Omental fat pad (tissue), 4 donors: ENCODE measurements at places on chromosomes 11 and 22.
A peak's percentile ranks its signal among the peaks of the same experiment; 100 is the strongest.

DNA sequence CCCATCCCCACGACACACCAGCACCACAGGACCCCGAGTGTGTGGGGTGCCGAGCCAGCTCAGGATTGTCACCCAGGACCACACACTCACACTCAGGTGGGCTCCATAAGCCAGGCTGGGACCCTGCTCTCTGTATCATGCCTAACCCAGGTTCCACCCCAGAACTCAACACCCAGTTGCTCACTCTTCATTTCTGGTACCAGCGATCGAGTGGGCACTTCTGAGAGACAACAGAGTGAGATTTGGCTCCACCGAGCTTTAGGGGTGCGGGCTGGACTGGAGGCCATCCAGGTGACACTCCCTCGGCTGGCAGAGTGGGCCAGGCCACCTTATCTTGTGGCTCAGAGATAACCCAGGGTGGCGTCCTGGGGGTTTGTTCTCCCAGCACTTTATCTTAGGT lies 1323.8 kb downstream of the BRD1 start:
- DNase-seq = no peak

GRCh38 chr11:85725510-85726258 lies 39.7 kb upstream of the CCDC89 start:
- DNase-seq = no peak

GRCh38 chr22:41524251-41524661 lies 20.0 kb downstream of the POLR3H start:
- peak; percentile 31 for DNase-seq

- DNase-seq = no peak
These were observed 44.9 kb downstream of the WNT11 start for GRCh38 chr11:76161261-76161961.

GRCh38 chr11:45523760-45524159 lies 141.7 kb downstream of the CHST1 start:
- no peak for DNase-seq

GRCh38 chr11:9144828-9145227 lies 53.4 kb upstream of the SCUBE2 start:
- DNase-seq = no peak

GRCh38 chr11:109849051-109849450 lies 244.1 kb upstream of the ZC3H12C start:
- no peak for DNase-seq

GRCh38 chr11:95412074-95412473 lies 181.1 kb upstream of the SESN3 start:
- DNase-seq = no peak

- no peak for DNase-seq
These were observed 355.7 kb downstream of the MN1 start for GRCh38 chr22:27445881-27446280.

- DNase-seq = no peak
These were observed 11.1 kb upstream of the NOX4 start for GRCh38 chr11:89502301-89502700.

GRCh38 chr22:49865156-49865555 lies 11.5 kb downstream of the ZBED4 start:
- no peak for DNase-seq

DNA sequence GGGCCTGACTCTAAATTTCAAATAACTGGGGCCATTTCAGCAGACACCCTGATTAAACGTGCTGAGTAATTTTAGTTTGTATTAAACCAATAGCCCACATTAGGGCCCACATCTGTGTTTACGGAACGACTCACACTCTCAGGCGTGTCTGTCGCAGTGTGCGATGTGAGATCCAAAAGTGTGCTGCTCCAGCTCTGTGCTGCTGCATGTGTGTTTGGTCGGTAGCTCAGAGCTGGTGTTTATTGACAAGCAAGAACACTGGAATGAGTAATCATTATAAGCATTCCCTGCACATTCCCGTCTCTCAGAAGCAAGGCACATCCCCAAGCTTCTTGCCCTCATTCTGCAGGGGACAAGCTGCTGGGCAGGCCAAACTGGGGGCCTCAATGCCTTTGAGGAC lies 7.8 kb downstream of the OPCML start:
- no peak for DNase-seq

DNA sequence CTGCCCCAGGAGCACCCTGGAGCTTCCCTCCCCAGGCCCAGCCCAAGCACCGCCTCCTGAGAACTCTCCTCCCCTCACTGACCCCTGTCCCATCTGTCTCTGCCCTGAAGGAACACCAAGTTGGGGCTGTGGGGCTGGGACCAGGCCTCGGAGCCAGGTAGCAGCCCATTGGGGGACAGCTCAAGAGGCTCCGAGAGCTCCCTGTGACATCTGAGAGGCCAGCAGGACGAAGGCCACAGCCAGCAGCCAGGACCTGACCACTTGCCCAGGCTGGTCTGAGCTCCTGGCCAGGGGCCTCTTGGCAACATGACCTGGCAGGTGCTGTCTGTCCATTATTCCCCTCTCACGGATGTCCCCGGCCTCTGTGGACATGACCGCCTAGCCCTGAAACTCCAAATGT lies 33.7 kb downstream of the IGF2 start:
- no peak for DNase-seq

DNA sequence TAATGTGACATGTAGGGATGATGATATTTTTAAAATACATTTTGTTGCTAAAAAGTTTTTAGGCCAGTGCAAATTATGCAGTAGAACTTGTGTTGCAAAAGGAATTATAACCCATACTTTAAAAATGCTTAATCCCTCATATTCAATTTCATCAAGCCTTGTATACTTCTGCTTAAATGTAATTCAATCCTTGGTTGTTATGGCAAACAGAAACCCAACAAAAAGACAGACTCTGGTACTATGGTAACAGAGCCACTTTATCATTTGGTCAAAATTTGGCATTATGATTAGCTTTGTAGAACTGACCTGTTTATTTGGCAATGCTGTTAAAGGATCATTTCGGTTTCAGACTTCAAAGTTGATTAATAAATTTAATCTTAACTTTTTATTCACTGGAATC lies 284.8 kb downstream of the TMEM135 start:
- DNase-seq = no peak

GRCh38 chr11:46527591-46528130 lies 66.2 kb downstream of the AMBRA1 start:
- DNase-seq = no peak

- DNase-seq = no peak
These were observed 11.9 kb upstream of the TESMIN start for GRCh38 chr11:68763181-68763721.

- DNase-seq = no peak
These were observed 203.4 kb downstream of the CADM1 start for GRCh38 chr11:115300660-115301428.

GRCh38 chr22:21713428-21714058 lies 22.1 kb downstream of the YPEL1 start:
- DNase-seq = no peak

DNA sequence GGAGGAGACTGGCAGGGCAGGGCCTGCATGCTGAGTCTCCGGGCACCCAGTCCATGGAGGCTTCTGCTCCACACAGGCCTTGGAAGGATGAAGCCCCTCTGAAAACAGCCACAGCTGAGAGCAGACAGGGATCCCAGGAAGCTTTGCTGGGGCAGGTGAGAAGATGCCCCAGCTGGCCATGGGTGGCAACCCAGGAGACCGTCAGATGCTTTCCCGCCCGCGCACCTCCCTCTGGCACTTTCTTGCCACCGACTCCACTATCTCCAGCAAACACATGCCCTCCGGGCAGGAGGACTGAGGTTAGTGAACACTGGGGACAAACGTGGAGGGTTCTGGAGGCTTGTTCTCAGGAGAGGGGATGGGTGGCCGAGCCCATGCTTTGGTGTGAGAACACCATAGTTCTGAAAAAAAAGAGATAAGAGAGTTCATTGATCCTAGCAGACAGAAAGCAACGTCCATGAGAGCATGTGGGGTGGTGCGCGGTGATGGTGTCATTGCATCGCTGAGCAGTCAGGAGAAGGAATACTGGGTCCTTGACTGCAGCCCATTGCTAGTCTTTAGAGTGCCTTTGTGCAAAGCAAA lies 2.3 kb downstream of the C1QTNF6 start:
- no peak for DNase-seq

GRCh38 chr11:122339436-122340060 lies 223.5 kb upstream of the BLID start:
- no peak for DNase-seq

GRCh38 chr11:76629116-76629852 lies 41.3 kb downstream of the LRRC32 start:
- DNase-seq = no peak

GRCh38 chr22:22235558-22235957 lies 9.0 kb upstream of the VPREB1 start:
- no peak for DNase-seq

GRCh38 chr22:41638124-41638523 lies 17.0 kb downstream of the XRCC6 start:
- DNase-seq = no peak

GRCh38 chr11:61009392-61010275 lies 38.2 kb downstream of the CD6 start:
- DNase-seq = no peak

- no peak for DNase-seq
These were observed 10.7 kb downstream of the OLFML1 start for GRCh38 chr11:7495882-7496551.

- DNase-seq = no peak
These were observed 64.3 kb upstream of the SHANK2 start for GRCh38 chr11:71316701-71317100.

DNA sequence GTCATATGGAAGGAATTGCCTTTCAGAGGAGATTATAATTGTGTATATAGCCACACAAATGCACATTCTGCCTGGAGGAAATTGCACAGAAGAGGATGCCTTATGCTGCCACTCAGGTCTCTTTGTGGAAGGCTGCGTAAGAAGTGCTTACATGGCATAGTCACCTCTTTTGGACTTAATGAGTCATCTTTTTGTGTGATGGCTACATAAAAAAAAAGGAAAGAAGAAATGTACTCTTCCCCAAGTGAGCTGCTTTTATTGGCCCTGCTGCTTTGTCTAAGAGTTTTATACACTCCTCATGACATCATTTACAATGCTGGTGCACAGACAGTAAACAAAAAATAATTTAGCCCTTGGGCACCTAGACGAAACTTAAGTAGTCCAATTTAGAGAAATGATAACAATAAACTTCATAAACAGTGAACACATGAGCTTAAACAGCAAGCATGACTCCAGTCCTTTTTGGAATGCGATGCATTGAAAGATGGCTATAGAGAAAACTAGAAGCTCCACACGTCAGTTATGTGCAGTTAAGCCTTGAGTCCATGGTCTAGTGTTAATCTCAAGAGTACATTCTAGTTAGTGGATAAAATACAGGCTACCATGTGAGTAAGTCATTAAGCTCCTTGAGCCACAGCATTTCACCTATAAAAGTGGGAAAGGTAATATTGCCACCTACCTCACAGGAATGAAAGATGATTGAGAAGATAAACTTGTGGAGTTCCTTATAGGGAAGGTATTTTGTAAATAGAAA lies 12.0 kb downstream of the CSTPP1 start:
- no peak for DNase-seq

DNA sequence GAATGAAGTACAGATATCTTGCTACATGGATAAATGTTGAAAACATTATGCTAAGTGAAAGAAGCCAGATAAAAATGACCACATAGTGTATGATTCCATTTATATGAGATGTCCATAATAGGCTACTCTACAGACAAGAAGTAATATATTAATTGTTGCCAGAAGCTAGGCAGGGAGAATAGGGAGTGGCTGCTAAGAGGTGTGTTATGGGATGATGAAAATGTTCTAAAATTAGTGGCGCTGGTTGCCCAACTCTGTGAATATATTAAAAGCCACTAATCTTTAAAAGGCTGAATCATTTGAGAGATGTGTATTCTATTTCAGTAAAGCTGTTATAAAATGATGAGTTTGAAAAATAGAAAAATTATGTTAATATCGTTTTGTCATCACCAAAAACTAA lies 144.4 kb downstream of the NCAM1 start:
- no peak for DNase-seq

- DNase-seq = no peak
These were observed 2249.5 kb downstream of the LRRC4C start for GRCh38 chr11:39209981-39210380.

GRCh38 chr11:61636676-61637075 lies 43.5 kb upstream of the DAGLA start:
- no peak for DNase-seq

- DNase-seq = no peak
These were observed 607 bp downstream of the MRPL11 start for GRCh38 chr11:66437979-66438503.

DNA sequence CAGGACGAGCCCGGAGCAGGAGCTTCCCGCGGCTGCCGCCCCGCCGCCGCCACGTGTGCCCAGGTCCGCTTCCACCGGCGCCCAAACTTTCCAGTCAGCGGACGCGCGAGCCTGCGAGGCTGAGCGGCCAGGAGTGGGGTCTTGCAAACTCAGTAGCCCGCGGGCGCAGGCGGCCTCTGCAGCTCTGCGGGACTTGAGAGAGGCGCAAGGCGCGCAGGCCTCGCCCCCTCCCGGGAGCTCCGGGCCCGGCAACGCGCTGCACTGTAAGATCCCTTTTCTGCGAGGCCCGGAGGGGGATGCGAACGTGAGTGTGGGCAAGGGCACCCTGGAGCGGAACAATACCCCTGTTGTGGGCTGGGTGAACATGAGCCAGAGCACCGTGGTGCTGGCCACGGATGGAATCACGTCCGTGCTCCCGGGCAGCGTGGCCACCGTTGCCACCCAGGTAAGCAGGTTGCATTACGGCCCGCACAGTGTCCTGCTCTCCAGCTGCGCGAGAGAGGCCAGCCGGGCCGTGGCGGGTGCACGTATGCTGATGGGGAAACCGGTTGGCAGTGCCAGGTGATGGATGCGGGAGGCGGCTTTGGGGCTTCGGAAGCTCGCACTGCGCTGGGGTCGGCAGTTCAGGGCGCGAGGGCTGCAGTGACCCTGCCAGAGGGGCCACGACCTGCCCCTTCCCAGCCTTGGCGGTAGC lies 2.0 kb downstream of the SLC6A5 start:
- DNase-seq = no peak

- DNase-seq = no peak
These were observed 36.1 kb upstream of the TSPAN18 start for GRCh38 chr11:44690651-44691050.

DNA sequence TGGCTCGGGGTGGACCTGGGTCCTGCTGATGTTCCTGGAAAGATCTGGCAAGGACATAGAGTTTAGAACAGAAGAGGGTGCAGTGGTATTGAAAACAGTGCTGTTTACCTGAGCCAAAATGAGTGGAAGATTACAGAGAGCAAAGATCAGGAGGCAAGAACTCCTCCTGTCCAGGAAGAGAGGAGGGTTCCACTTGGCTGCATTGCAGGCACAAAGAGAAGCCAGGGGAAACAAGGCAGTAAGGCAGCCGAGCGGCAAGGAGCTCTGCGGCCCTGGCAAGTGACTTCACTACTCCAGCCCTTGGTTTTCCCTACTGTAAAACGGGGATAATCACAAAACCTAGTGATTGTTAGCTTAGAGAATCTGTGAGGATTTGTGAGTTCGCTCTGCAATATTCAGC lies 3.7 kb upstream of the PACSIN2 start:
- DNase-seq = no peak

GRCh38 chr11:63530021-63530420 lies 6.6 kb upstream of the PLAAT4 start:
- no peak for DNase-seq
